ENCODE measurements at places on chromosomes 4 and X.

DNA sequence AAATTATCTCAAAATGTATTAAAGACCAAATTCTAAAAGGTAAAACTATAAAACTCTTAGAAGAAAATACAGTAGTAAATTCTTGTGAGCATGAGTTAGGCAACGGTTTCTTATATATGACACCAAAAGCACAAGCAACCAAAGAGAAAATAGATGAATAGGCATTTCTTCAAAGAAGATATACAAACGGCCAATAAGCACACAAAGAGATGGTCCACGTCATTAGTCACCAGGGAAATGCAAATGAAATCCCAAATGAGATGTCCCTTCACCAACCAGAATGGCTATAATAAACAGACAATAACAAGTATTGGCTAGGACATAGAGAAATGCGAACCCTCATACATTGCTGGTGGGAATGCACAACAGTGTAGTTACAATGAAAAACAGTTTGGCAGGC is 44.6 kb downstream of the RAB33A start:
- DNase-seq = no peak

GRCh38 chr4:130043732-130044160 is 947.8 kb downstream of the C4orf33 start:
- DNase-seq = peak; percentile 59

GRCh38 chr4:3079694-3080123 is 5.2 kb downstream of the HTT start:
- peak; percentile 98 for DNase-seq

DNA sequence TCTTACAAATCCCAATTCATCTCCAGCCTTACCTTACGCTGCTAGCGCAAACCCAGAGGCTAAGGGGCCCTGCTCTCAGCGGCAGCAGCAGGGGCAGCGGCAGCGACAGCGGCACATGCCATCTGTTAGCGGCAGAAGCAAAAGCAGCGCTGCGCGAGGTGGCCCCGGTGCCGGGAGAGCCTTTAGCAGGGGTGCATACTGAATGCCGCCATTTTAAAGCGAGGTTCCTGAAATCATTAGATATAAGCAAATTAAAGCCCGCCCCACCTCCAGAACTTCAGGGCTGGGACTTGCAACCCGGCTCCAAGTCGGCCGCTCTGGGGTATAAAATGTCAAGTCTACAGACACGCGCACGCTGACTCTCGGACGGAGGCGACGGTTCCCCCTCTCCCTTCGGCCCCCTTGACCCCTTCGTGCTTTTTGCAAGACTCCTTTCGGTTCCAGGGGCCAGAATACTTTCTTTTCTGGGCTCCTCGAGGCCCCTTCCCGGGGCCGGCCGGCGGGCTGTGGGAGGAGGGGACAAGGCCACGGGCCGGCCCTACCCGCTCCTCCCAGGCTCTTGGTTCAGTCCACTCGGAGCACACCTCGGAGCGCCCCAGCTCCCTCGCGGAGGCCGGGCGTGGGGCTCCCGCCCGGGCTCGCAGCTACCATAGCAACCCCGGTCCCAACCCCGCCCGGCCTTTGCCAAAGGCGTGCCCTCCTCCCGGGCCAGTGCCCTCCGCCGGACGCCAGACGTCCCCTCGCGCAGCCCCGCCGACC is at the start of gene MBNL3:
Gene MBNL3 (minus strand): TSS at position 220 of the 759 bp plus-strand sequence. CDS start 49,427 bp downstream, outside the sequence.
- DNase-seq = peak; percentile 85

DNA sequence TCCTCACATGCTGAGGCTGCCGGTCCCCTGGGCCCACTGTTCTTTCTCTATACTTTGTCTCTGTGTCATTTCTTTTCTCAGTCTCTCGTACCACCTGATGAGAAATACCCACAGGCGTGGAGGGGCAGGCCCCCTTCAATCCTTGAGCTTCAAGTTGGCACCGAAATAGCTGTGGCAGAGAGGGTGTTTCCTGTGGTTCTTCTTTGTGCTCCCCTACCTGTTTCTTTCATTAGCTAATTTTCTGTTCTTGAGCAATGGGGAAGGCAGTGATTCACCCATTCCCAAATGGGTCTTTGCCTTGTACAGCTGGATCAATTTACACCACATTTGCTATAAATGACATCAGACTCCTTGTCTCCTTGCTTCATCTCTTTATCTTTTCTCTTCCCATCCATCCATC is 2.1 kb upstream of the CYSLTR1 start:
- DNase-seq = no peak
